HT-29 (cell line): ENCODE measurements at places on chromosomes 7 and 10. TPM values are rescaled to one million over a fixed set of nuclear protein-coding genes. Genes with fewer than 3 reads are reported as not detected.

Gene CD36
- total RNA-seq = not detected in 2 replicates

Gene NPFFR1
- 2.9 and 4.4 TPM in 2 replicates for total RNA-seq

DNA sequence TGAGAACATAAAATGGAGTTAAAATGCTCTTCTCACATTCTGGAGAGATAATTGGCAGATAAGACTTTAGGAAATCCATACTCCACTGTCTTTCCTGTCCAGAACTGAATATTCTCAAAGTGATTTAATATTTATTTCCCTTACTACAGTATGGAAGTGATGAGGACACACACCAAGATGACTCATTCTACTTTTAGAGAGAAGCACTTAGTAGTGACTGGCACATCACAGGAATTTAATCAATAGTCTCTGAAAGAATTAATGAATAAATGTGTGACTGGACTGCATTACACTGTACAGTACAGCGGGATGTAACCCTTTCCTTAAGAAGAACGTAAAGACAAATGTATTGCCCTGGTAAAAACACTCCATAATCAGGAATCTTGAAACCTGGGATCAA, 116.7 kb downstream of the SEMA3E start:
- peak; percentile 13 for DNase-seq

DNA sequence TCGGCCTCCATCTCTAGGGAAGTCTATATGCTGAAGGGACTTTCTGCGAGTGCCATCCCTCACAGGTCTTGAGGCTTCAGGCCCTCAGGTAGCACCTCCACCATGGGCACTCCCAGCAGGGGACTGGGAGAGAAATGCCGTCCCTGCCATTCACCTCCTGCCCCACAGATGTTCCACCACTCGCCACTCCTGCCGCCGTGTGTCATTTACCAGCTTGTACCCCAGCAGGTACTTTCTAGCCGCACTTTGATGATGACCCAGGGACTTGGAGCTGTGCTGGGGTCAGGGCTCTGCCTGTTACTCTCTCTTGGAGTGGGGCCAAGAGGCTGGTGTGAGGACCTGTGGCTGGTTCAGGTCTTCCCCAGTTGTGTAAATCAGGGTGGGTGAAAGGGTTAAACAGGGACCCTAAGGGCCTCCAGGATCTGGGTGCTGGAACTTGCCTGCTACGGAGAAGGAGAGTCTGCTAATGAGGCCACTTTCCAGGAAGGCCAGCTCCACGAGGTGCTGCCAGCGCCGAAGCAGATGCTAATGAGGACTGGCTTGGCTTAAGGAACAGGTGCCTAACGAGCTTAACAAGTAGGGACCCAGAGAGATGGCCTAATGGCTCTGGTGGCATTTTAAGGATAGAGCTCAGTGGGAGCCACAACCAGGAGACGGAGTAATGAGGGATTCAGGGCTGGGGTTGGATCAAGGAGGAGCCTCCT, 32.4 kb downstream of the CRHR2 start:
- DNase-seq = no peak

DNA sequence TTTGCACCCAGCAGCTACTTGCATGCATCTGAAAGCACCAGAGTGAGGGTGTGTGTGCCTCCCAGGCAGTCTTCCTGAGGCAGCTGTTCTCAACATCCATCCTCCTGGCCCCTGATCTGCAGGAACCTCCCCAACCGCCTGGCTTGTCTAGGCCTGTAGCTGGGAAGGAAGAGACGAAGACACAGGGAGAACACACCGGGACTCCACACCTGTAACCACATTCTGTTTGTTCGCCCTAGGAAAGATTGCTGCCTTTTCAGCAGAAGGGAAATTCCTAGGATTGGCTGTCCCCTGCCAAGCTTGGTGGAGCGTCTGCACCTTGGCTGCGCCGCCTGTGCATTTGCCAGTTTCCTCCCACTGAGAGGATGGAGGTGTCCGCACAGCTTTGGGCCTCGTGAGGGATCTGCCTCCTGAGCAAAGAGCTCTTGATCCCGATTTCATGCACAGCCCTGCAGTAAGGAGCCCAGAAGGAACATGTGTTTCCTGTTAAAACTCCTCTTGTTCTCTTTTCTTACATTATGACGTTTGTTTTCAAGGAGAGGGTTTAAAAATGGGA, 154.6 kb downstream of the TPST1 start:
- no peak for DNase-seq

- DNase-seq = peak; percentile 63
Observed at GRCh38 chr7:101702362-101702850, 73.3 kb upstream of the MYL10 start.

Gene SH2B2
- 2.0 TPM in 2 replicates for total RNA-seq

DNA sequence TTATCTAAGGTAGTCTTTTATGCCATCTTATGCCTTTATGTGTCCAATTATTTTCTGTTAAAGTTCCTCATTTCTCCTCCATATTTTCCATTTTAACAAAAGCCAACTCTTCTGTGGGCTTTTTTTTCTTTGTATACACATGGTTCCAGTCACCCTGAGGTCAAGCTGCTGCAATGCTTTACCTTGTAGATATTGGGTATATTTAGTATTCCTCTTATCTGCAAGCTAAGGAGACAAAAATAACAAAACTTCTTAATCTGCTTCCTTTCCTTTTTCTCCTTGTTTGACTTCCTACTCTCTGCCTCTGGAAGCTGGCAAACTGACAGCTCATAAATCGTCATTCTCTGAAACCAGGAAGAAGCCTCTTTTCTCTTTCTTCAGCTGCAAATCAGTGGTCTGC, 885.0 kb upstream of the LRRN3 start:
- DNase-seq = peak; percentile 12

GRCh38 chr7:7183838-7184463, 1.6 kb downstream of the C1GALT1 start:
- DNase-seq = no peak

- DNase-seq = no peak
Observed at GRCh38 chr10:106819490-106819889, 345.0 kb downstream of the SORCS1 start.

DNA sequence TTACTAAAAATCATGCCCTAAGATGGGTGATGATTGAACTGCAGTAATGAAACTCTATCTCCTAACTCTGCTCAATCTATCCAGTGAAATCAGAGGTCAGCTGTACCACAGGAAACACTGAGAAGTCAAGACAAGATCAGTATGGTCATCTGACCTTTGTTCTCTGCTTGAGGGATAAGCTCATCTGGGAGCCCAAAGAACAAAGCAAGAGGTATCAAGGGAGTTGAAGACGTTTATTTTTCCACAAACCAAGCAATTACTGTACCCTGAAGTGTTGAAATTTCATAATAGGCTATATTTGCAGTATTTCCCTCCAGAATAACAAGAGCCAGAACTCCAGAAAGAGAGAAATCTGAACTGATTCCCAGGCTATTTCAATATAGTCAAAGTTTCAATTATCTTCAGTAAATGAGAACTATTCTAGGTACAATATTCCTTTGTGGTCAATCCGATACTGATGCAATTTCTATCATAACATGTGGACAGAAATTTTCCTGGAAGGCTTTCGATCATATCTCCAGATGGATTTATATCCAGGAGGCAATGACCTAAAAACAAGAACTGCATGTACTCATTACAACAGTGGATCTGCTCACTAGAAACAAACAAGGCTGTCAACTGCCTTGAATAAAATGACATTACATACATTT, 345.3 kb downstream of the TNS3 start:
- DNase-seq = no peak

- DNase-seq = no peak
Observed at GRCh38 chr7:47734287-47734948, 152.5 kb upstream of the TNS3 start.

Gene PRSS1
- 3.2 and 3.3 TPM in 2 replicates for total RNA-seq

GRCh38 chr7:26508481-26508880, 216.8 kb downstream of the SNX10 start:
- DNase-seq = no peak

Gene NOM1
- 27.6 and 28.8 TPM in 2 replicates for total RNA-seq

DNA sequence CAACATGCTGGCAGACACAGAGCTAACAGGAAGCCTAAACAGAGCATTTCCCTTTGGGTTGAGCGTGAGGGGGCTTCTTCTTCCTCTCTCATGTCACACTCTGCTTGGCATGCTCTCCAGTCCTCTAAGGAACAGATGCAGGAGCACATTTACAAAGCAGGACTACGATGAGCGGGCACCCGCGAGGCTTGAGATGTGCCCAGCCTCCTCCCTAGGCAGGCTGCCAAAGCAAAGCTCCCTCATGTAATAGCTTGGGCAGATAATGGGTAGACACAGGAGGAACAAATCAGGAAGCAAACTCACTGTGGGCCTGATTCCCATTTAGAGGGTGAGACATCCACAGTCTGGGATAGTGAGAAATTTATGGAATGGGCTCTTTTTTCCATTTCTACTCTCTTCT, 519.1 kb downstream of the NRG3 start:
- DNase-seq = no peak

Gene NFE2L3
- 43.7 and 45.3 TPM in 2 replicates for total RNA-seq

DNA sequence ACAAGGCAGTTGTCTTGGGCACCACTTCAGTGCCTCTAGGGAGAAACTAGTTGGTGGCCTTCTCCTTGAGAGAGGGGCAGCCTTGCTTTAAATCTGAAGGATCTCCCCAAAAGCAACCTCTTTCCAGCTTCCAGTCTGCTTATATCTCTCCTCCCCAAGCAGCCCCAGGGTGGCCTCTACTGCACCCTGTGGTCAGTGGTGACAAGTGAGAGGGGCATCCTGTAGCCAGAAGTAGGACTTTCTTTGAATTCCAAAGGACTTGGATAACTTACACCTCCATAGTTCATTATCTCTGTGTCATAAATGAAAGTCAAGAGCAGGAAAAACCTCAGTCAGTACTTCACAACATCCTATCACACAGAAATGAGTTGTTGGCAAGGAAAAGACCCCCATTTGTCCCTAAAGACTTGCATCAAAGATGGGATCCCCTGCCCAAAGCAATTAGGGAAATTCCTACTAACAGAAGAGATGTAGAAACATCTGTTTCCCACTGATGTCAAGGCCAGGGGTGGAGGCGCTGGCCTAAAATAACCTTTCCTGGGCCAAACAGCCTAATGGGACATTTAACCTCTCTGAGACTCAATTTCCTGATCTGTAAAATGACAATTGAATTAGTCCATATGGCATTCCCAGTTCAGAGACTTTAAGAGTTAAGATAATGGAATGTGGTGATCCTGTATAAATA, 44.0 kb upstream of the ANKRD1 start:
- DNase-seq = no peak

GRCh38 chr10:15168786-15169554, 477 bp upstream of the NMT2 start:
- DNase-seq = peak; percentile 92

- no peak for DNase-seq
Observed at GRCh38 chr7:37971491-37971890, 51.1 kb downstream of the EPDR1 start.

Gene SLC26A5
- total RNA-seq = not detected in 2 replicates

- no peak for DNase-seq
Observed at GRCh38 chr7:2575733-2576340, 17.1 kb downstream of the IQCE start.

DNA sequence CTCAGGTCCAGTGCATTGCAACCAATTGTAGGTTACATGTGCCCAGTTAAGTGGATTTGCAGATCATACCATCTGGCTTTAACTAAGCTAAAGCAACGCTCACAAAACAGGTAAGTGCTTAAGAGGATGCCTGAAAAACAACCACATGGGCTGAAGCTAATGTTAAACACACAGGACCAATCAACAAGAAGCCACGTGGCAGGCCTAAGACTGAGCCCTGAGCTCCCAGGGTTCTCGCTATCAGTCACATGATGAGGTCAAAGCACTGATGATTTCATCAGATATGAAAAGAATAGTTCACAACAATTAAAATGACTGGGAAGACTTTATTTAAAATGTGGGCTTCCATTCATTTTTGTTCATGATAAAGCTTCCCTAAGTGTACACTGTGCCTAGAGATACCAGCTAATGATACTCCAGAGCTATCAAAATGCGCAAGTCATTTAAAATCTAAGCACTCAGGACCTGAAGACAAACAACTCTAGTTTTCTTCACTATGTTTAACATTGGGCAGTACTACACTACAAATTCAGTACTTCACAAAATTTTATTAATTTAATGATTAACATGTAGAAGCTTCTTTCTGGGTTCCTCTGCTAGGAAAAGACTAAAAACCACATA, 90.6 kb downstream of the PIP4K2A start:
- DNase-seq = no peak

- no peak for DNase-seq
Observed at GRCh38 chr7:16651396-16652239, 5.6 kb downstream of the BZW2 start.

Gene CLDN4
- 1,331 and 1,483 TPM in 2 replicates for total RNA-seq

DNA sequence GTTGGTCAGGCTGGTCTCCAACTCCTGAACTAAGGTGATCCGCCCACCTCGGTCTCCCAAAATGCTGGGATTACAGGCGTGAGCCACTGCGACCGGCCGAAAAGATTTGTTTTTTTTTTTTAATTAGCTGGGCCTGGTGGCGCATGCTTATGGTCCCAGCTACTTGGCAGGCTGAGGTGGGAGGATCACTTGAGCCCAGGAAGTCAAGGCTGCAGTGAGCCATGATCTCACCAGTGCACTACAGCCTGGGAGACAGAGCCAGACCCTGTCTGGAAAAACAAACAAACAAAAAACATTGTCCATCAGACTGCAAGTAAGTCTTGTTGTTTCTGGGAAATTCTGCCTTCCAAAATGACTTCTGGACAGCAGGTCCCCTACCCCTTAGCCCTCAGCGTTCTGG, 16.3 kb upstream of the ZNF212 start:
- DNase-seq = no peak

GRCh38 chr10:69512901-69513300, 60.3 kb downstream of the NEUROG3 start:
- DNase-seq = no peak

DNA sequence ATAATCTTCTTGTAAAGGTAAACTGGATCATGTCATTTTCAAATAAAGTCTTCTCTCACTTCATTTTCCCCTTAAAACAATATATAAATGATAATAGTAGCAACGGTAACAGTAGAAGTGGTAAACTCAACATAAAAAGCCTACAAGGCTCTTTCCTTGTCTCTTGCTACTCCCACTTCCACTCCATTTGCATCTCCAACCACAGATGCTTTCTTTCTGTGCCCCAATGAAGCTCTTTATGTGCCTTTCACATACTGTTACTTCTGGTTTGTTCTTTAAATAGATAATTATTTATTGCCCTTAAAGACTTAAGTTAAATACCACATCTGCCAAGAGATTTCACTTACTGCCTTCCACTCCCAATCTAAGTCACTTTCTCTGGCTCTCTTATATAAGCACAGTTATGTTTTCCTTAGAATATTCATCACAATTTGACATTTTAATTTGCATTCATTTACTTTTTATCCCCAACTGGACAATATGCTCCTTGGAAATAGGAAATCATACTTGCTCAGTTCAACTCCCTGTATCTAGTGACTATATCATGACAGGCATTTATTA, 149.9 kb downstream of the CRPPA start:
- no peak for DNase-seq

DNA sequence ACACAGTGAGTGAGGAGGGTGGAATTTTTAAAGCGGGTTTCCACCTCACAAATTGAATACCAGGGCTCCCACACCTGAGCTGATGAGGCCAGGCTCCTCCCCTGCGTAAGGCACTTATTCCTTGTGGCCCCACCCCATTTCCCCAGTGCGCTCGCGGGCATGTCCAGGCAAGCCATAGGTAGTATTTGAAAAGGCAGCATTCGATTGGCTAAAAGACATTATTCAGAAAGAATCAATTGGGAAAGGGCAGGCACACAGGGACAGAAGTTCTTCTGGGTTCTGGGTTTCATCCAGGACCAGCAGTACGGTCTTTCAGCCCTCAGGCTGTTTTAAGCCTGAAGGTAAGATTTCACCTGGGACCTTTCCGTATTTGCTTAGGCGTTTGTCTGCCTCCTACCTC, 222.3 kb downstream of the BBS9 start:
- no peak for DNase-seq

- DNase-seq = no peak
Observed at GRCh38 chr10:123574109-123574698, 92.0 kb upstream of the GPR26 start.

- peak; percentile 58 for DNase-seq
Observed at GRCh38 chr10:97689559-97690020, 2.5 kb upstream of the AVPI1 start.
